HFFc6 (cell line): ENCODE measurements at places on chromosomes 12 and 14.

- peaks cover 21% of the 10 kb centered on the region for H3K4me1 ChIP-seq
- DNase-seq: no peak
- peaks cover 3% of the 10 kb centered on the region for H3K27me3 ChIP-seq
These were observed 208.6 kb upstream of the PLXNC1 start for GRCh38 chr12:93939641-93940325.

DNA sequence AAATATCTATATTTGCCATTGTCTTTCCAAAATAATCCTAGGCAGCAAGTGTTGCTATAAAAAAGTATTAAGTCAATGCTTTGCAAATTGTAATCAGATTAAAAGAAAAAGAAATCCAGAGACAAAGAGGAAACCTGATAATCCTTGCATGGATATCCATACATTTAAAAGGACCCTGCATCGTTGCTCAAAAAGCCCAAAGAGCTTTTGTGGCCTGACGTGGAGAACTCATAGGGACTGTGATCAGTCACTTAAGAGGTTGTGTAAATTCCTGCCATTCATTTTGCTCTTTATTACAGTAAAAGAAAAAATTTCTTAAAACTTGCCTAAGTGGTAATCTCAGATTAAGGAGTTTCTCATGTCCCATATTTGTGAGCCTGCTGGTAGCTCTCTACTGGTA lies 392.6 kb downstream of the C12orf75 start:
- H3K36me3 ChIP-seq: no peaks in the 10 kb centered on the region
- peaks cover 13% of the 10 kb centered on the region; the same call in 1 of the 2 replicates for H3K4me1 ChIP-seq
- H3K4me3 ChIP-seq: no peak overlapping the region
- peaks cover 1% of the 10 kb centered on the region; the same call in 1 of the 2 replicates for H3K27me3 ChIP-seq

DNA sequence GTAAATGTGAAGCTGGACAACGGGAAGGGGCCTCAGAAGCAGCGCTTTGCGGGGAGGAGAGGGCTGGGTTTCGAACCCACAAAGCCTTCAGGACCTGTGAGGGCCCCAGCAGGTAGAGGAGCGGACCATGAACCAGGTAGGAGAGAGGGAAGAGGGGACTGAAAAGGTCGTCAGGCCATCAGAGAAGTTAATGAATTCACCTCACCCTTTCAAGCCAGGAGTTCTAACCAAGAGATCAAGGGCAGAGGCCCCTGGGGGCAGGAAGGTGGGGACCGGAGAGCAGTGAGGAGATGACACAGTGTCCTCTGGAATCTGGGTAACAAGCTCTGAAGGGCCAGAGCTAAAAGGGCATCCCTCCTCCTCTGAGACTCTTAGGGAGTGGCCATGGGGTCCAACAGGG lies 19.4 kb downstream of the SERPINA1 start:
- H3K27me3 ChIP-seq: no peaks in the 10 kb centered on the region; the same call in none of the 2 replicates
- H3K36me3 ChIP-seq: no peaks in the 10 kb centered on the region
- H3K4me3 ChIP-seq: no peak overlapping the region
- no peak for DNase-seq
- H3K27ac ChIP-seq: no peak overlapping the region
- peaks cover 17% of the 10 kb centered on the region for H3K4me1 ChIP-seq

GRCh38 chr12:46788072-46788887 lies 37.5 kb downstream of the SLC38A4 start:
- peak; percentile 12 for DNase-seq
- peaks cover 19% of the 10 kb centered on the region for H3K36me3 ChIP-seq
- peaks cover 2% of the 10 kb centered on the region; the same call in 1 of the 2 replicates for H3K27me3 ChIP-seq
- peak overlapping the region; percentile 70 for H3K27ac ChIP-seq
- peaks cover 66% of the 10 kb centered on the region for H3K4me1 ChIP-seq

GRCh38 chr12:116266631-116267349 lies 10.7 kb downstream of the MED13L start:
- no peak overlapping the region for H3K27ac ChIP-seq
- no peaks in the 10 kb centered on the region for H3K27me3 ChIP-seq
- no peak overlapping the region for H3K4me3 ChIP-seq

DNA sequence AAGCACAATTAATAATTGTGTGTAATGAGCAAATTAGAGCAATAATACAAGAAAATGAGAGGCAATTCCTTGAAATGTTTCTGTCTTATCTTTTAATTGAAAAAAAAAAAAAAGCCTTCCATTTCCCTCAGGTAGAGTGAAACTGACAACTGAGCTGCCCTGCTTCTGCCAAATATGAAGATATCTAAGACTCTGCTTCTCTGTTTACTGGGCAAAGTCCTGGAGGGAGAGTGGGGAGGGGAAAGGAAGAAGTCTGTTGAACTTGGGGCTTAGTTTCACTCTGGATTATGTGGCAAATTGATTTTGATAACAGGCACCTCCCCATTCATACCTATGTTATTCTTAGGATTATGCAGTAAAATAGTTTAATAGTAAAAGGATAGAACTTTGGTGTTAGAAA lies 364.9 kb downstream of the NRXN3 start:
- no peak overlapping the region for H3K27ac ChIP-seq
- no peaks in the 10 kb centered on the region for H3K4me1 ChIP-seq
- DNase-seq: no peak
- no peak overlapping the region for H3K4me3 ChIP-seq

DNA sequence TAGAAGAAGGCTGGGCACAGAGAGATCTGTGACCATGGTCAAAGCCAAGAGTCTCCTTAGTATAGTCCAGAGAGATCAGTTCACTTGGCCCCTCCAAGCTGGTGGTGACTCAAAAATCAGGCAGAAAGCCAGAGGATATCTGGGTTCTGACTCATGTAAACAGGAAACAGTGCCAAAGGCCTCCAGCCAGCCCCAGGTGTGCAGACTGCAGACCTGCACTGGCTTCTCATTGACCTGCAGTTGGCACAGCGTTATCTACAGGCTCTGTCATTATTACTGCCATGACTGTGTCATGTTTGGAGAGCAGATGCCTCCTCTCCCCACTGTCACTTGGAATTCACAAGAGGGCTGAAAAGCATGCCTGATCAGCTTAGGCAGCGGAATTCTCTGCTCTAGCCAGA lies 295.7 kb upstream of the PRKD1 start:
- peak overlapping the region; percentile 58 for H3K27ac ChIP-seq
- H3K4me1 ChIP-seq: peaks cover 60% of the 10 kb centered on the region
- no peaks in the 10 kb centered on the region for H3K27me3 ChIP-seq
- H3K36me3 ChIP-seq: no peaks in the 10 kb centered on the region
- peak; percentile 86 for DNase-seq

DNA sequence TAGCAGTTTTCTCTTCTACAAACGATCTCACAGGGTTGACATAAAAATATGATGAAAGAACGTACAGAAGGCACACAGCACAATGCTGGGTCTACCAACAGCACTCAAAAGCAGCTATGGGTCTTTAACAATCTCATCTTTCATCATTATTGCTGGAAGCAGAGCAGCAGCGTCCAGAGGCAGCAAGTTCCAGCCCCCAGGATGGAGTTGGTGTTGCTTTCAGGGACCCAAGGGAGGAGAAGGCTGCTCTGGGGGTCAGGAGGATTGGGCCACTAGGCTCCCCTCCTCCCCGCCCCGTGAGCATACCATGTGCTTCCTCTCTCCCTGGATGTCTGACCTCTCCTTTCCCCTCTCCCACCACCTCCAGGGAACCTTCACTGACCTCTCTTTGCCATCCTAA lies 13.3 kb downstream of the KCTD10 start:
- DNase-seq: no peak
- peaks cover 1% of the 10 kb centered on the region for H3K27me3 ChIP-seq
- H3K27ac ChIP-seq: peak overlapping the region; percentile 99
- H3K4me3 ChIP-seq: peak overlapping the region; percentile 79

- H3K27me3 ChIP-seq: no peaks in the 10 kb centered on the region
- no peak for DNase-seq
- peaks cover 79% of the 10 kb centered on the region for H3K4me1 ChIP-seq
- no peak overlapping the region for H3K4me3 ChIP-seq
These were observed 190.4 kb upstream of the BCL2L14 start for GRCh38 chr12:11880381-11880780.

DNA sequence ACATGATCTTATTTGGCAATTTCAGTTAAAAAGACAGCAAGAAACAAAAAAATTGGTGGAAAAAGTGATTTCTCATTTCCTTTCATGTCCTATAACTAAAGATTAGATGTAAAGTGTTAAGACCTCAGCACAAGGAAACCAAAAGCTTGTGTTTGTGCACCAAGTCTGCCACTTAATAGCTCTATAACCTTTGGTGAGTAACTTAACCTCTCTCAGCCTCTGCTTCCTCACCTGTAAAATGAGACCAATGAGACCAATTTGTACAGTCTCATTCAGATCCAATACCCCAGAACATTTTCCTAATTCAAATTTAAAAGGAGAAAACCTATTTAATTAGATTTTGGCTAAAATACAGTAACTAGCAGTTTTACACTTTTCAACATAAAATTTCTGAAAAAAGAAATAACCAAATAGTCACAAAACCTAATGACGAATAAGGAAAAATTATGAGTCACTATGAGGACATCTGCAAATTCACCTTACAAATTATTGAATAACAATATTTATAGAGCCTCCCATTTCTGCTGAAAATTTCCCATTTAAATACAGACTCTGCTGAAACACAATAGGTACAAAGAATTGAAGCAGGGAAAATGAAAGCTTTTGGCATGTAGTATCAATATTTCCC lies 71.1 kb downstream of the EPS8 start:
- no peak for DNase-seq
- H3K4me3 ChIP-seq: no peak overlapping the region
- peaks cover 13% of the 10 kb centered on the region for H3K36me3 ChIP-seq
- no peaks in the 10 kb centered on the region for H3K27me3 ChIP-seq

DNA sequence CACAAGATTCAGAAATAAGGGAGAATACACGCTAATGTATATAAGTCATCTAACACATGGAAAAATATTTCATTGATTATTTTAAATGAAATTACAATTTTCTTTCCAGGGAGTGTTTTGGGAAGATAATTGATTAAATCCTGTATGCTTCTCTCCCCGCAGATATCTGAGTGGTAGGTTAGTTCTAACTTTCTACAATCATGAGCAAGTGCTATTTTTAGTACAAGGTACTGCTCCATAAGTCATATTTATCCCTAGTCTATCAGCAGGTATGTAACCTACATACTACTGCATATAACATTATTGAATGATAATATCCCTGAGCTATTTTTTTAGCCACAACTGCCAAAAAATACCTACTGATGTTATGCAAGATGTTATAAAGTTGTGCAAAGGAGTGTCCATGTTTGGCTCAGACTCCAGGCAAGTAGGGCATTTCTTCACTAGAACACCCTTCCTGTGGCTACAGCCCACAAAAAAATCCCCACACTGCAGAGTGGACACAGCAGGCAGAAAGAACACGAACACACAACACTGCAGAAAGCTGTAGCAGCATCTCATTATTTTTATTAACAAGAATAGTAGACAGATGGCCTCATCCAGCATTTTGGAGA lies 87.0 kb downstream of the SEC23A start:
- H3K4me1 ChIP-seq: peaks cover 12% of the 10 kb centered on the region
- no peak for DNase-seq
- peaks cover 11% of the 10 kb centered on the region; the same call in 1 of the 2 replicates for H3K36me3 ChIP-seq

DNA sequence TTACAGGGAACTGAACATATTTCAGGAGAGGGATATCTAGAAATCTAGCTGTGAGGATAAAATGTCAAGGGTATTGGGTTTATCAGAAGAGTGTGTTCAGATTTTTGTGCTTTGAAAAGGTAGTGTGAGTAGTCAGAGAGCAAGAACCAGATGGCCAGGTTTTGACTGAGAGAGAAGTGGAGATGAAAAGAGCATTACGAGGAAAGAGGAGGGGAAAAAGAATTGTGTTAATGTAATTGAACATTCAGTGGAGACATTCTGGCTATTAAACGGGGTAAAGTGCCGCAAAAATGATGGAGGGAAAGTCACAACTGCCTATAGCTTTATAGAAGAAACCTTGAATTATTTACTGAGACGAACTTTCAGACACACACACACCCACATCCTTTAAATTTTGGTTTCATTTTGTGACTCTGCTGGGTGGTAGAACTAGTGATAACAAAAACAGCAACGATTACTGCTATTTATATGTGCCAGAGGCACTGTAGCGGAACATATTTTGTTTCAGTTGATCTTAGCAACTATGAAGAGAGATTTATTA lies 213.6 kb downstream of the ERC1 start:
- no peak for DNase-seq
- H3K4me1 ChIP-seq: peaks cover 35% of the 10 kb centered on the region
- no peak overlapping the region for H3K27ac ChIP-seq
- H3K36me3 ChIP-seq: peaks cover 11% of the 10 kb centered on the region
- no peak overlapping the region for H3K4me3 ChIP-seq

DNA sequence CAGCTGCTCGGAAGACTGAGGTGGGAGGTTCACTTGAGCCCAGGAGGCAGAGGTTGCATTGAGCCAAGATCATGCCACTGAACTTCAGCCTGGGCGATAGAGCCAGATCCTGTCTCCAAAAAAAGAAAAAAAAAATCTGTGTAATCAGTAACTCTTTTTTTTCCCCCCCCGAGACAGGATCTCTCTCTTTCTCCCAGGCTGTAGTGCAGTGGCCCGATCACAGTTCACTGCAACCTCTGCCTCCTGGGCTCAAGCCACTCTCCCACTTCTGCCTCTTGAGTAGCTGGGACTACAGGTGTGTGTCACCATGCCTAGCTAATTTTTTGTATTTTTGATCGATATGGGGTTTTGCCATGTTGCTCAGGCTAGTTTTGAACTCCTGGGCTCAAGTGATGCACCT lies 113.6 kb downstream of the SYNE2 start:
- DNase-seq: no peak
- peaks cover 1% of the 10 kb centered on the region for H3K4me1 ChIP-seq
- H3K27ac ChIP-seq: no peak overlapping the region
- H3K36me3 ChIP-seq: no peaks in the 10 kb centered on the region
- H3K27me3 ChIP-seq: no peaks in the 10 kb centered on the region

GRCh38 chr12:32534698-32535097 lies 135.3 kb downstream of the FGD4 start:
- H3K36me3 ChIP-seq: no peaks in the 10 kb centered on the region
- DNase-seq: no peak
- no peaks in the 10 kb centered on the region for H3K27me3 ChIP-seq
- H3K4me3 ChIP-seq: peak overlapping the region; percentile 85

DNA sequence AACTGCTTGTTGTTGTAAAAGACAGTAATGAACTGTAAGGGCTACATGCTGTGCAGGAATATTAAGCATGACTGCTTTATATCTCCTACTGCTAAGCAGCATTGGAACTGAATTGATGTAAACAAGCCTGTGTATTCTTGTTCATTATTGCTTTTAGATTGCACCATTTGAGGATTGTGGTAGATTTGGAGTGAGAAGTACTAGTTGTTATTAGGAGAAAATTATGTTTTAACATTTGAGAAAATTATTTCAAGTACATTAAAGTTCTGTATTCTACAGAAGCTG lies 212.7 kb downstream of the ERC1 start:
- no peak for DNase-seq
- H3K27ac ChIP-seq: no peak overlapping the region
- H3K4me1 ChIP-seq: peaks cover 35% of the 10 kb centered on the region
- peaks cover 7% of the 10 kb centered on the region; the same call in 1 of the 2 replicates for H3K36me3 ChIP-seq
- H3K4me3 ChIP-seq: no peak overlapping the region
- peaks cover 2% of the 10 kb centered on the region; the same call in 1 of the 2 replicates for H3K27me3 ChIP-seq

- no peaks in the 10 kb centered on the region for H3K27me3 ChIP-seq
- no peak overlapping the region for H3K27ac ChIP-seq
- no peak overlapping the region for H3K4me3 ChIP-seq
- H3K4me1 ChIP-seq: peaks cover 7% of the 10 kb centered on the region; the same call in 1 of the 2 replicates
- no peak for DNase-seq
These were observed 253.7 kb downstream of the DUSP6 start for GRCh38 chr12:89098441-89099112.

GRCh38 chr12:80892597-80893445 lies 44.9 kb downstream of the LIN7A start:
- peak; percentile 61 for DNase-seq
- H3K36me3 ChIP-seq: peaks cover 13% of the 10 kb centered on the region; the same call in 1 of the 2 replicates
- H3K27me3 ChIP-seq: no peaks in the 10 kb centered on the region
- H3K4me3 ChIP-seq: peak overlapping the region; percentile 23; the same call in 1 of the 2 replicates
- H3K4me1 ChIP-seq: peaks cover 41% of the 10 kb centered on the region
